Endothelial cell (in vitro differentiated cells): ENCODE measurements at places on chromosomes 2 and 18.
A peak's percentile ranks its signal among the peaks of the same experiment; 100 is the strongest.

- no peak overlapping the region for H3K27ac ChIP-seq
- peaks cover 6% of the 10 kb centered on the region for H3K4me1 ChIP-seq
- DNase-seq, result peak; percentile 34
- H3K4me3 ChIP-seq, result peak overlapping the region; percentile 89
- H3K36me3 ChIP-seq, result no peaks in the 10 kb centered on the region
- peaks cover 10% of the 10 kb centered on the region for H3K27me3 ChIP-seq
Measured at GRCh38 chr18:11751341-11752115, 62.5 kb downstream of the GNAL start.

DNA sequence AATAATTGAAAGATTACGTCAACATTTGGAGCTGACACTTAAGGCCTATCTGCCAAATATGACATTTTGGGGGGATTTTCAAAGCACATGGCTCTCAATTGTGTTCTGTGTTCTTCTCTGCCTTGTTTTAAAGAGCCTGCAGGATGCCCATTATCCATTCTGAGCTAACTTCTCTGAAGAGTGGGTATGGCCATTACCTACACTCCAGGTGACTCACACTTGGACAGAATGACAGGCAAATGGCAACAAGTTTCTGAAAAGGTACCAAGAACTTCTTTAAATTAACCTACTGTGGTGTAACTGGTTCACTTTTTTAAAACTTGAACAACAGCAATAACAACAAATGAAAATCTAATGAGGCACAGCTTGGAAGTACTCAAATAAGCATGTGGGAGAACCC is 834.9 kb upstream of the SLC39A10 start:
- no peak overlapping the region for H3K4me3 ChIP-seq
- H3K36me3 ChIP-seq, result no peaks in the 10 kb centered on the region
- no peak for DNase-seq

- H3K4me1 ChIP-seq, result no peaks in the 10 kb centered on the region
- H3K36me3 ChIP-seq, result no peaks in the 10 kb centered on the region
- DNase-seq, result no peak
- no peak overlapping the region for H3K27ac ChIP-seq
- H3K4me3 ChIP-seq, result no peak overlapping the region
Measured at GRCh38 chr18:46676182-46676835, 19.3 kb upstream of the LOXHD1 start.

GRCh38 chr18:73408469-73408868 is 540.7 kb upstream of the NETO1 start:
- H3K27me3 ChIP-seq, result no peaks in the 10 kb centered on the region
- no peaks in the 10 kb centered on the region for H3K36me3 ChIP-seq
- H3K4me1 ChIP-seq, result peaks cover 11% of the 10 kb centered on the region
- H3K4me3 ChIP-seq, result no peak overlapping the region
- no peak for DNase-seq

DNA sequence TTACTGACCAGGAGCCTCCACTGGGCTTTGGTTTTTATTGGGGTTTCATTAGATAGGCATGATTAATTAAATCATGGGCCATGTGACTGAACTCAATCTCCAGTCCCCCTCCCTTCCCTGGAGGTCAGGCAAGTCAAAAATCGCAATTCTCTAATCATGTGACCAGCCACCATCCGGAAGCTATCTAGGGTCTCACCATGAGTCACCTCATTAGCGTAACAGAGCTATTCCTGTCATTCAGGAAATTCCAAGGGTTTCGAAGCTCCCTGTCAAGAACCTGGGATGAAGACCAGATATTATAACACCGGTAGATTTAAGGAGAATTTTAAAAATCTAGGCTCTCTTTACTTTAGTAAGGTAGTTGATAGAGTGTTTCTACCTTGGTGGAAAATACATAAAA is 180.3 kb upstream of the TCF4 start:
- H3K4me3 ChIP-seq, result no peak overlapping the region
- H3K27ac ChIP-seq, result no peak overlapping the region
- H3K4me1 ChIP-seq, result peaks cover 12% of the 10 kb centered on the region

DNA sequence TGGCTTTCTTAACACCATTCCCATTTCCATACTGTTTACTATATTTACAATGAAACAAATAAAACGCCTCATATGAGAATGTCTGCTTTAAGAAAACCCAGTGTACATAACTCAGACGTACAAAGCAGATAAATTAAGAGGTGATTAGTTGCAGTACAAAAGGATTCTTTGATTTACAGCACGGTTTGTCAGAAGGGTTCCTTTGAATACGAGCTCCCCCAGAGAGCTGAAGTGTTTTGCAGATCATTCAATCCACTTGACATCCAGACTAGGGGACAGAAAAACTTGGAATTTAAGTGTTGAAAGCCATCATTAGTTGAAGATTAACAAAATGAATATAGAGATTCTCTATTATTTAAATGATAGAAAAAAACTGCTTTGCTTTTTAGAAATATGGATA is 72.5 kb downstream of the RAPGEF4 start:
- no peaks in the 10 kb centered on the region for H3K4me1 ChIP-seq
- H3K27ac ChIP-seq, result no peak overlapping the region
- peaks cover 7% of the 10 kb centered on the region for H3K36me3 ChIP-seq
- no peaks in the 10 kb centered on the region for H3K27me3 ChIP-seq
- H3K4me3 ChIP-seq, result no peak overlapping the region
- DNase-seq, result no peak

- DNase-seq, result no peak
- H3K4me3 ChIP-seq, result no peak overlapping the region
- no peaks in the 10 kb centered on the region for H3K4me1 ChIP-seq
- no peak overlapping the region for H3K27ac ChIP-seq
- no peaks in the 10 kb centered on the region for H3K36me3 ChIP-seq
Measured at GRCh38 chr2:229164545-229165249, 106.4 kb downstream of the PID1 start.

DNA sequence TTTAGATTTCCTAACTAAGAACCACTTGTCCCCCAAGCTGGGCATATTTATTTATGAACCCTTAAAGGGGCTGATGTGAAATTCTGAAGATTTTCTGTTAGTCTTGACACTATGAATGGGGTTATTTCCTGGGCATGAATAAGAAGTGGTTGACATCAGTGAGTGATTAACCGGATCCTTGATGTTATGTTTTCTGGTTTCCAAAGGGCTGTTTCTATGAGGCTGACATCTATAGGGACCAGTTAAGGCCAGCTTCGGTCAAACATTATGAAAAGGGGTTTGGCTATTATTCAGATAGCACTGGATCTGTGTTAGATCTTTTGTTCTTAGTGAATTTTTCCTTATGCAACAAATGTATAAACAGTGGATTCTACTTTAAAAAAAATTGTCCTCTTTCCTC is 443.7 kb upstream of the SPRED2 start:
- DNase-seq, result no peak
- H3K4me3 ChIP-seq, result no peak overlapping the region
- H3K4me1 ChIP-seq, result peaks cover 13% of the 10 kb centered on the region
- no peak overlapping the region for H3K27ac ChIP-seq

DNA sequence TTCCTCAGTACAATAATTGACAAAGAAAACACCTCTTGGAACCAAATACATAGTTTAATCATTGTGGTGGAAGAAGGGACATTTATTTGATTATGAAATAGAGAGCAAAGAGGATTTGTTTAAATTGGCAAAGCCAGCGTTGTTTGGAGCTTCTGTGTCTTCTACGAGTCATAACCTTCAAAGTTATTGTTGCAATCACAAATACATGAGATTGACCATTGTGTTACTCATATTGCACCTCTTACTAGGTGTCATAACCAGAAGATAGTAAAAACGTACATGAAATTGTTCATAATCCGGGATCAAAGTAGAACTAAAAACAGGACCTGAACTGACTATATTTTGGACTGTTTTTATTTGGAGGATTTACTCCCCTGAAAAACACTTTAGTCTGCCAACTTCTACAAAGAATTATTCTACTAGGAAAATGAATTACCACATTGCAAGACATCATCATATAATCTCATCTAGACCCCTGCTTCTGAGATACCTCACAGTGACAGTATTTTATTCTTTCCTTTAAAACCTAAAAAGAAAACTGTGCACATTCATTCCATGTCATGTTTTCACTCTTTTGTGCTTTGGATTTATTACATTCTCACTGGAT is 151.7 kb upstream of the KLF7 start:
- DNase-seq, result no peak
- no peak overlapping the region for H3K4me3 ChIP-seq
- no peak overlapping the region for H3K27ac ChIP-seq
- no peaks in the 10 kb centered on the region for H3K36me3 ChIP-seq

DNA sequence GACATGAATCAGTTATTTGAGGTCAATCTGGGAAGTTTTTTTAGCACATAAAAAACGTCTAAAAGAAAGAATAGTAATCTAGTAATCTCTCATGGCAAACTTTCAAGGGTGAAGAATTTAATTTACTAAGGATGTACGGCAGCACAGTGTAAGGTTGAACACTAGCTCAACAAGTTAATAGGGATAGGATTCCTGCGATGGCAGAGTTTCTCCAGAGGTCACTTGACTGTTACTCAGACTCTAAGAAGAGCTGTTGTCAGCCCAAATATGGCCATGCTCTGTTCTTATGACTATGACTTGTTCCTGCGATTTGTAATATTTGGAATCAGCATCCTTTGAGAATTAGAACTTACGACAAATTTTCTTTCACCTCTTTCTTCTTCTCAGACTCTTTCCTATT is 553.3 kb upstream of the TNP1 start:
- H3K27me3 ChIP-seq, result peaks cover 1% of the 10 kb centered on the region
- no peak overlapping the region for H3K27ac ChIP-seq
- DNase-seq, result no peak
- no peaks in the 10 kb centered on the region for H3K36me3 ChIP-seq

DNA sequence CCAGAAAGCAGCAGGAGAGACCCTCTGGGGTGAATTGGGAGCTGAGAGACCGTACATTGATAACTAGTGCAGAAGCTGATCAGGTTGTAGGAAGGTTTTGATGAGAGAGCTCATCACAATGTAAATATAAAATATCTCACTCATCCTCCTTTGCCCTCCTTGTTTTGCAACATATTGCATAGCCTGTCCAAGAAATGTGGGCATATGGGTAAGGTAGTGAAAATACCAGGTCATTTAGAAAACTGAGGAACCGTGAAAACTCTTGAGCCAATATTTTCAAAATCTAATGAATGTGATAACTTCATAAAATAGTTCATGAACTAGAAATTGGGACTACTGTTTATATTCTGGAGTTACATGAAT is 31.4 kb downstream of the C18orf54 start:
- peaks cover 4% of the 10 kb centered on the region for H3K4me1 ChIP-seq
- DNase-seq, result no peak

GRCh38 chr2:145185696-145186095 is 665.8 kb upstream of the ZEB2 start:
- DNase-seq, result no peak
- H3K27ac ChIP-seq, result no peak overlapping the region
- H3K4me1 ChIP-seq, result no peaks in the 10 kb centered on the region
- no peaks in the 10 kb centered on the region for H3K36me3 ChIP-seq

DNA sequence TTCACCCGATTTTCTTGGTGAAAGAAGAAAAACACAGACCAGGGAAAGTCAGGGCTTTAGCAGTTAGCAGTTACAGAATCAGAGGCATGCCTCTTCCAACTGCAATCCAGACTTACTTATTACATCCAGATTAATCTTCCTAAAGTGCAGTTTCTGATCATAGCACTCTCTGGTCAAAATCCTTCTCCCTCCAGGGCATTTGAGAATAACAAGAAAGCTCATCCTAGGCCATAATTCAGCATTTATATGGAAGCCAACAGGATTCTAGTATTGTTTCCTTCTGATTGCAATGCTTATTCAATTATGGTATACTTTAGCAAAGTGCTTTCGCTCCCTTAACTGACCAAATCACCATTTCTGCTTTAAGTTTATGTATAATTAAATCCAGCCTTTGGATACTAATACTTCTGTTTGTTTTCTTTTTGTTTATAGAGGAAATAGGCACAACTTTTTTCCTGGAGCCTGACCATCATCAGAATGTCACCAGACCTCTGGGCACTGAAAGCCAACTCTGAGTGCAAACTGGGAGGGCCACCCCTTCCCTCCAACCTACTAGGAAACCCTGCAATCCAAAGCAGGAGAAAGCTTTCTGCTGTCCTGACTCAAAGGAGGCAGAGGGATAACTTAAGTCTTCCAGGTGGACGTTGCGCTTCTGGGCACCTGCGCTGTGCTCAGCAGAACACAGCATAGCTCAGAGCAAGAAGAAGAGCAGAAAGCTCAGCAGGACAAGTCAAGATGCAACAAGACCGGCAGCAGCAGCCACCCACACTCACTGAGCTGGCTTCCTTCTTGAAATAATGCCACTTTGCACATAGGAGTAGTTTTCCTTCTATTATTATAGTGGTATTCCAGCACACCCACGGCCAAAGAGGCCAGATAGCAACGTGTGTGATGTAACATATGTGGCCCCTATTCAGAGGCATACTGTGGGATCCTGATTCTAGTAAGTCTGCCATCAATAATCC is 99.3 kb downstream of the STK39 start:
- no peaks in the 10 kb centered on the region for H3K4me1 ChIP-seq
- no peak for DNase-seq
- H3K4me3 ChIP-seq, result no peak overlapping the region
- no peaks in the 10 kb centered on the region for H3K27me3 ChIP-seq
- peaks cover 3% of the 10 kb centered on the region for H3K36me3 ChIP-seq

- no peak overlapping the region for H3K4me3 ChIP-seq
- no peaks in the 10 kb centered on the region for H3K4me1 ChIP-seq
- peaks cover 1% of the 10 kb centered on the region for H3K27me3 ChIP-seq
Measured at GRCh38 chr2:160932960-160933359, 227.3 kb upstream of the TANK start.

DNA sequence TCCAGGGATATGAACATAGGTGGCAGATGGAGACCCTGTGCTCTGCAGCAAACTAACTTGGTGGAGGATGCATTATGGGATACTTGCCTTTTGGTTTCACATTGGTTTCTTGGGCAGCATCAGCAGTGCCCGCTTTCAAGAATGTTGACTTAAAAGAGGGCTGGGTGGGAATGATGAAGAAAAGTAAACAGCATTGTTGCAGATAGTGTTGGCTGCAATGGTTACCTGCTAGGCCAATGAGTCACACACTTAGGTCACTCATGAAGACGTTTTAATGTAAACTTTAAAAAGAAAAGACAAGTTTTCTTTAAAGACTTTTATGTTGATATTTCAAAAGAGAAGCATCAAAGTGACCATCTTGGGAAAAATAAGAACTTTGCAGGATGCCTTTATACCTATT is 26.1 kb upstream of the FAM237A start:
- DNase-seq, result no peak
- no peaks in the 10 kb centered on the region for H3K36me3 ChIP-seq
- H3K4me1 ChIP-seq, result no peaks in the 10 kb centered on the region
